ENCODE measurements at places on chromosomes 12 and 14.

GRCh38 chr12:118136559-118137003 is 657 bp downstream of the PEBP1 start:
- DNase-seq = no peak

GRCh38 chr12:58068706-58069105 is 127.3 kb downstream of the ATP23 start:
- DNase-seq = no peak

GRCh38 chr14:52049721-52050588 is 18.9 kb downstream of the NID2 start:
- DNase-seq = no peak

- DNase-seq = peak; percentile 21
Observed at GRCh38 chr12:46661110-46661845, 164.5 kb downstream of the SLC38A4 start.

- peak; percentile 32 for DNase-seq
Observed at GRCh38 chr14:23327947-23328744, 6.9 kb downstream of the PABPN1 start.

DNA sequence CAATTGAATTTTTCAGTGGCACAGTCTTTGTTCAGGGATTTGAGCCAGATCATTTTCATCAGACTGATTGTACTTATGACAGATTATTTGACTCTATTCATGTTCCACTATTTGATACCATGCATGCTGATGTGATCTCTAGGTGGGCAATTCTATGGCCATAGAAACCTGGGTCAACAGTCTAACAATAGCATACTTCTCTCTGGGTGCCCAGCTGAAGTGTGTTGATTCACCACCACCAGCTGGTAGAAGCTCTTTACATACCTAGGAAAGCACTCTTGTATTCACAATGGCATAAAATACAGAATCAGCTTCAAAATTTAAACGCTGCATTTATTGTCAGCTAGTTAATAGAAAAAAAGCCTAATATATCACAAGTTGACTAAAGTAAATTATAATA is 90.2 kb upstream of the TMTC2 start:
- peak; percentile 89 for DNase-seq

DNA sequence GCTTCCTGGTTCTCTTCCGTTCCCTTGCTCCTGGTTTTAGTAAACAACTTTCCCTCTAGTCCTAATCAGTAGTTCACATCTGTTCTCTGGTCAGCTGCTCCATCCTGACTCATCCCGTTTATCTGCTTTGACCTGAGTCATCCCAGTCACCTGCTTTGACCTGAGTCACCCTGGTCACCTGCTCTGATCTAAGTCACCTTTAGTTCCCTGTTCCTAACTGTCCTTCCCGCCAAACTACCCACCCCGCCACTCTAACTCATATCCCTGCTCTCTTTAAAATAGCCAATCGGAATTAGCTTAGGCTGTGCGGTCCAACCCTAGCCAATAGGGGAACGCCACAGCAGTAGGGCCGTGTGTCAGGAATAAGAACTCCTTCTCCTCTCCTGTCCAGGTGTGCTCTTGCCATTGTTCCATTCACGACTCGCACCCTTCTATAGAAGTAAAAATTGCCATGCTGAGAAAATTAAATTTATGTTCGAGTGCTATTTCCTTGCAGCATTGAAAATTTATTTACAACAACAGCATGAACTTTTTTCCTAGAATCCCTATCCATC is 3.1 kb upstream of the ANKRD33 start:
- DNase-seq = no peak

GRCh38 chr12:12837025-12837812 is 24.1 kb downstream of the DDX47 start:
- DNase-seq = no peak

DNA sequence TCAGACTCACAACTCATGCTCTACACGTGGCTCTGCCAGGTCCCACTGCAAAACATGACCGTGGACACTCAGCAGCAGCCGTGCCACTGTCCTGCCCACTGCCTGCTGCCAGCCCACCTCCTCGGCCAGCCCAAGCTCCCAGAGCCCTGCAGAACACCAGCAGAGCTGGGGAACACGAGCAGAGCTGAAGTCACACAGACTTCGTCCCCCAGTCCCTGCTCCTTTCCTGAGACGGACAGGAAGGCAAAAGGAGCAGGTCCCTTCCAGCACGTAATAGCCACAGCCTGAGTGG is 152.1 kb downstream of the DPF3 start:
- no peak for DNase-seq

- no peak for DNase-seq
Observed at GRCh38 chr14:71388862-71389261, 481.6 kb downstream of the PCNX1 start.

DNA sequence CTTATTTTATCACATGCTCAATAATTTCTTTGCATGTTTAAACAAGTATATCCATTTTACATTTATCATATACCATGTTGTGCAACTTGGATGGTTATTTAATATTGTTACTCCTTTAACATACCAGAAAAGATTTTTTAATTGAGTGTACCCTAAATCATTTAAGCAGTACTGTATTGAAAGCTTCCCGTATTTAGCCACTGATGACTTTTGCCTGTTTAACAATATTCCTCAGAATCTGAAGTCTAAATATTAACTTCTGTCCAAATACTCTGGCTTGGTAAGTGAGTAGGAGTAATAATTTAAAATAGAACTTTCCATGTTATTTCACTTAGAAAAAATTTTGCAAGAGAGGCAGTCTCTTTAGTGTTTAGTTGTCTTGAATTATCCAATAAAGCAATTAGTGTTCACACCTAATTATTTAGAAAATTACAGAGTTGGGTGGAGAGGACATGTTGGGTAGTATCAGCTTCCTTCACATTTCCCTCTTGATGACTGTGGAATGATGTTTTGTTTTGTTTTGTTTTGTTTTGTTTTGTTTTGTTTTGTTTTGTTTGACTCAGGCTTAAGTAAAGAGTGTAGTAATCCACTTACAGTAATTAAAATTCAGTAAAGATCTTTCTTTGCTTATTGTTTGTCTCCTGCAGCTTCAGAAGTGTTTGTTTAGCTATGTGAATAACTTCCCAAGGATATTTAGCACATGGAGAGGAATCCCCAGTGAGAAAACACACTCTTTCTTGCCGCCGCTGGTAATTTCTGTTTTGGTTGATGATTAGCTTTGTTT is 59.5 kb downstream of the DAAM1 start:
- no peak for DNase-seq

- DNase-seq = no peak
Observed at GRCh38 chr12:13183620-13184019, 12.9 kb upstream of the EMP1 start.

- no peak for DNase-seq
Observed at GRCh38 chr12:3119756-3120601, 42.8 kb downstream of the TSPAN9 start.

- DNase-seq = no peak
Observed at GRCh38 chr14:35250319-35250718, 41.9 kb upstream of the PSMA6 start.

DNA sequence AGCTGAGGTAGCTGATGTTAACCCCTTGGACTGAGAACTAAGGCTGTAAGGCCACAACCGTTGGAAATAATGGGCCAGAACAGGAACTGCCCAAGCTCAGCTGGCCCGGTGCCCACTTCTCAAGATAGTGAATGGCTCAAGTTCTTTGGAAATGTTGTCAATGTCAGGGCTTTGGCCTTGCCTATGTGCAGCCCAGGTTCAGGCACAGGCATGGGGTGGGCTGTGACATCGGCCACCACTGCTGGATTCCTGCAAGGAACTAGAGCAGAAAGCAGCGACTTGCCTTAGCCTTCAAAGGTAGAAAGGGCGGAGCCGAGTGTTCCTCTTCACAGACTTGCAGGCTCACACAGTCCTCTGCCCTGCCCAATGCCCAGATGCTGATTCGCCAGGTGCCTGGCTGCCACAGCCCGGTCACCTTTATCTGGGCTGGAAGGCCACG is 291.2 kb downstream of the ZFP36L1 start:
- DNase-seq = no peak

GRCh38 chr12:82242729-82243128 is 115.5 kb downstream of the CCDC59 start:
- no peak for DNase-seq

GRCh38 chr12:109504068-109504467 is 26.6 kb downstream of the UBE3B start:
- no peak for DNase-seq

- no peak for DNase-seq
Observed at GRCh38 chr12:46385438-46385837, 12.9 kb upstream of the SLC38A2 start.
